Activated CD8-positive, alpha-beta memory T cell treated with anti-CD3 and anti-CD28 coated beads, Interleukin-2, amount 50 U/mL, for 4 hours (primary cell): ENCODE measurements at places on chromosomes 6 and 20.

GRCh38 chr6:169539176-169539897, 162.5 kb downstream of the WDR27 start:
- DNase-seq, result no peak

GRCh38 chr6:5121479-5121878, 36.3 kb downstream of the PPP1R3G start:
- DNase-seq, result no peak

DNA sequence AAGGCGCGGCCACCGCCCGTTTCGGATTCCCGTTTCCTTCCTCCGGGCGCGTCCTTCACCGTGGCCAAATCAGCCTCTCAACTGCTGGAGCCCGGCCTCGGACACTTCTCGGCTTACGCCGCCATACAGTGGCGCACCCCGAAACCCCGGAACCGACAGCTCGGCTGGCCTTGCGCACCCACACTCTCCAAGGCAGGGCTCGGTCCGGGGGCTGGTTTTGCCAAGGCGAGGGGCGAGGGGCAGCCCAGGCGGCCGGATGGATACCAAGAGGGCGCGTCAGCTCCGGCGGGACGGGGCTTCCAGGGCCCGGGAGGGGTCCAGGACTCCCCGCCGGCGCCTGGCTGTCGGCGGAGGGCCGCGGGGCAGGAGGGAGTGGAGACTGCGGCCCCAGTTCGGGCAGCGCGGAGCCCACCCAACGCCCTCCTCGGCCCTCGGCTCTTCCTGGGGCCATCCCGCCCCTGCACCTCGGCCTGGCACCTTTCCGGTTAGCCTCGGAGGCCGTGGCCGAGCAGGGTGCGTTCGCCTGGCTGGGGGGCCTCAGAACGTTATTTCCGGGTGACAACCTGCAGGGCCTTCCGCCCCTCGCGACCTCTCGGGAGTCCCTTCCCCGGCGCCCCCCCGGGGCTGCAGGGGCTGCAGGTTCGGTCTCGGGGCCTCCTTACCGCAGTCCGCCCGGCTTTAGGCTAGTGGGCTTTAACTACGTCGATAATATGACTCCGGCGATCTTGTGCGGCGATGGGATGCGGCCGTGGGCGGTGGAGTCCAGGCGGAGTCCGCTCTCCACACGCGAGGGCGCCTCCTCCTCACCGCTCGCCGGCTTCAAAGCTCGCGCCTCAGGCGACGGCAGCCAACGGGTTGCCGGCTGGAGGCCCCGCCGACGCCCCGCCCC, 697 bp upstream of the CEP43 start:
- DNase-seq, result peak; percentile 21

DNA sequence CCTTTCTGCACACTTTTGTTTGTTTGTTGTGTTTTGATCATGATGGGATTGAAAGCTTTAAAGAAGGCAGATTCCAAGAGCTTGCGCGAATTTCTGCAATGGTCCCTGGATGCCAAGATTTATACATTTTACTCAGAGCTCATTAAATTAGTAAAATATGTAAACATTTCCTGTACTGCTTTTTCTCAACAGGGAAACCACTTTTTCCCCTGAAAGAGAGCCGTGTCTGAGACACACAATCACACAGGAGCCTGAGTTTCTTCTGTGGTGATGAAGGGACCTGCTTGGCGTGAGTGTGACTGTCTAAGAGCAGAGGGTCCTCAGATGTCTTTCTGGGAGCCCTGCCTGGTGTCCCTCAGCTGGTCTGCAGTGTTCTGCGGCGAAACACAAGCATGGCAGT, 12.1 kb upstream of the TAGAP start:
- DNase-seq, result no peak

- no peak for DNase-seq
Measured at GRCh38 chr20:46276531-46276930, 31.8 kb downstream of the CDH22 start.

- no peak for DNase-seq
Measured at GRCh38 chr20:55947701-55948100, 57.6 kb downstream of the CBLN4 start.

DNA sequence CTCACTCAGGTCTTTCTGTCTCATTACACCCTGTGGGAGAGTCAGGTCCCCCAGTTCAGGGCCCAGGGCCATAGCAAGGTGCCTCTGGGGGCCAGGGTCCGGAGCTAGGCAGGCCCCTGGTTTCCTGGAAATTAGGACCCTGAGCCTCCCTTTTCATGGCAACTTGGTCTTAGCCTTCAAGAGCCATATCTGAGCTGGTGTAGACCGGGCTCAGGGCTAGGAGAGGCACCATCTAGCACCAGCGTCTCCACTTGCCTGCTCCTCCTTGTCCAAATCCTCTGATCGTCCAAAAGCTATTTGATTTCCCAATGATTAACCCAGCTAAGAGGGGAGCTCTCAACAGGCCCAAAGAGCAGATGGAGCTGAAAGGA, 5.6 kb downstream of the MDFI start:
- peak; percentile 1 for DNase-seq

GRCh38 chr6:21596949-21597682, 3.6 kb downstream of the SOX4 start:
- no peak for DNase-seq

DNA sequence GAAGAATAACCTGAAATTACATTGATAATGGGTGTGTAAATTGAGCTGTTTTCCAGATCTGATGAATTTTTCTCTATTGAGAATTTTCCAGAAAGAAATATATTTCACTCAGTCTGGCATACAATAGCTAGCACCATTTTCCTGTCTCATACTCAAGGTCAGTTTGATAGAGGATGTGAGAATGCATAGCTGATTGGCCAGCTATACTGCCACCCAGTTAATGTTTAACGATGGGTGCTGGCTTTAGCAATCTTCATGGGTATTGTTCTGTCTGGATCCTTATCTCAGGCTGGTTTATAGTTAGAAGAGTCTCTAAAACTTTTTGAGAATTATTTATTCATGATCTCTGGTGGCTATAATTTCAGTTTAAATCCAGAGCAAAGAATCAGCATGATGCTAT, 147.4 kb downstream of the HDGFL1 start:
- DNase-seq, result no peak

DNA sequence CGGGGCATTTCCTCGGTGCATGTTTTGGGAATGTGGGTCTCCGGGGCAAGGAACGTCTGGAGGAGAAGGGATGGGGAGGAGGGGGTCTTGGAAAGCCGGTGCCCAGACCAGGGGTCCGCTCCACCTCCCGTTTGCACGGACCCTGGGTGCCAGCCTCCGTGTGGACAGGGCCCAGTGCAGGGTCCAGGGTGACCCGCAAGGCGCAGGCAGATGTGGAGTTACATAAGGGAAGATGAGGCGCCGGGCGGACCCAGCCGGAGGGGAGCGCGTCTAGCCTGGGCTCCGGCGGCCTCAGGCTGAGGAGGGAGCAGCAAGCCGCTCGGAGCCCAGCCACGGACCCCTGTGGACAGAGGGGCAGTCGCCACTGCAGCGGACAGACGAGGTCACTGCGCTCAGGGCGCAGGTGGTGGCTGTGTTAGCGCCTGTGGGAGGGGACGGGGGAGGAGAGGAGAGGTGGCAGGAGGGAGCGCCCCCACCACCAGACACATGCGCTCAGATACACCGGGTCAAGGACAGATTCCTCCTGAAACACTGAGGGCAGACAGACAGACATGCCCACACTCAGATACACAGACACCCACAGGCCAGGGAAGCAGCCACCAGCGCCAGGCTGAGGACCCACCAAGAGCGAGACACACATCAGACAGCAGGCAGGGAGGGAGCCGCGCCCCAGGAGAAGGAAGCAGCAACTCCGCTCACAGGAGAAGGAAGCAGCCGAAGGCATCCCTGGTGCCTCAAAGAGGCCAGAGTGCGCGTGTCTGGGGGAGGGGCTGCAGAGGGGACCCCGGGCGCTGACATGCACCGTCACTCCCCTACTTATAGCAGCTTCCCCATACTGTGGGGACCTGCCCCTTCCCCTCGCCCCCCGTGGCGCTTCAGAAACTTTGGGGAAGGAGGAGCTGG, 839 bp upstream of the HRH3 start:
- DNase-seq, result no peak

- no peak for DNase-seq
Measured at GRCh38 chr6:17813542-17813941, 106.8 kb upstream of the NUP153 start.

DNA sequence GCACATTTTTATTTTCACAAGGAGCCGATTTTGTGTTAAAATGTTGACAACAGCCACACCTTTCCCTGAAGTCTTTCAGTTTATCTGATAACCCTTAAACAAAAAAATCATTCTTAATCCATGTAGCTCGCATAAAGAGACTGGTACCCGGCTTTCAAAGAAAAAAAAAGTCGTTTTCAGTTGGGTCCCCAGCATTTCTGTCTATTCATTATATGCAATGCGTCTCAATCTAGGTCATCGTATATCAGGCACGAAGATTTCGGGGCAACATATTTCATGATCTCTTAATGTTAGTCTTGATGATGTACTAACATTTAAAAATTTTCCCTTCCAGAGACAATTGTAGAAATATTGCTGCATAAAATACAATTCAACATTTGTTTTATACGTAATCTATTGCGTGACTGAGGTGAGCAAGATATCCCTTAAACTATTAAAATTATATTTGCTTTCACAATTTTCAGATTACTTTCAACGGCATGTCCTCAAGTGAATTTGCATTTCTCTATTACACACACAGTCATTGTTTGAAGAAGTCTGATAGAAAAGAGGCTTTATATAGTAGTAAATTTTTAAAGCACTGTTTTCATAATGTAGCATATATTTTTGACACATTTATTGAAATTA, 2.9 kb upstream of the TUBB2B start:
- DNase-seq, result no peak

GRCh38 chr20:24657196-24657595, 187.8 kb downstream of the SYNDIG1 start:
- DNase-seq, result no peak

DNA sequence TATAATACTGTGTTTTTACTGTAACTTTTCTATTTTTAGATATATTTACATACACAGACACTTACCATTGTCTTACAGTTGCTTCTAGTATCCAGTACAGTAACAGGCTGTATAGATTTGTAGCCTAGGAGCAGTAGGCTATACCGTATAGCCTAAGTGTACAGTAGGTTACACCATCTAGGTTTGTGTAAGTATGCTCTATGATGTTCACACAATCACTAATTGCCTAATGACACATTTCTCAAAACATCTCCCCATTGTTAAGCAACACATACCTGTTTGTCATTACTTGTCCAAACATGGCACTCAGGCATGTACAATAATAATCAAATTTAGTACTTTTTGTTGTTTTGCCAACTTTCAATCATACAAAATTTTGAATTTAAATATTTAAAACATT, 757.3 kb downstream of the DOK5 start:
- no peak for DNase-seq

DNA sequence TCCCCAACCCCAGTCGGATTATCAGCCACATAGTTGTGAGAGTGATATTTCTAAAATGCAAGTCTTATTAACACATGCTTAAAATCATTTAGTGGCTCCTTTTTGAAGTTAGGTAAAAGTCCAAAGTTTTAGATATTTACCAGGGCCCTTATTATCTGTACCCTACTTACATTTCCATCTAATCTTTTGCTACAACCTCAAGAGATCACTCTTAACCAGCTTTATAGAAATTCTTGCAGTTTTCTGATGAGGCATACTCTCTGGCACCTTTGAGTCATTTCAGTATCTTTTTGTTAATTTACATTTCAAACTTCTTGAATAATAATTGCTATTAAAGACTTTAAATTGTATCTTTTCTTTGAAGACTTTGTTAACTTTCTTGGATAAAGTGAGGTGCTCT, 453.3 kb downstream of the RFPL4B start:
- no peak for DNase-seq

GRCh38 chr6:22318404-22318803, 21.6 kb upstream of the PRL start:
- DNase-seq, result no peak

- no peak for DNase-seq
Measured at GRCh38 chr6:50925548-50925947, 106.9 kb downstream of the TFAP2B start.

DNA sequence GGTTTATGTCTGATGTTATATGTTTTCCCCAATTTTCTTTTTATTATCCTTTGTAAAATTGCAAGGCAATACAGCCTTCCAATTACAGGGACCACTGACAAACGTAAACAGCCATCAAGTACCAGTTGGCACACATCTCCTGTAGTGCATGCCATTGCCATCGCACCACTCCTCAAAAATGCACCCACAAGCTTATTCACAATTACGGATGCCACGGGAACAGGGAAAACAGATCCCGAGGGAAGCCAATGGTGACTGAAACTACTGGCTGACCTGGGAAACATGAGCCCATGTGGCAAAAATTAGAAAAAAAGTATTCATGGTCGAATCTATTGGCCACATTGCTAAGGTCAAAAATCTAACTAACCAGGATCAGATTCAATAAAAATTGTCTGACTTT, 395.2 kb downstream of the PAX1 start:
- no peak for DNase-seq

- DNase-seq, result no peak
Measured at GRCh38 chr6:21955053-21955595, 341.7 kb downstream of the PRL start.

DNA sequence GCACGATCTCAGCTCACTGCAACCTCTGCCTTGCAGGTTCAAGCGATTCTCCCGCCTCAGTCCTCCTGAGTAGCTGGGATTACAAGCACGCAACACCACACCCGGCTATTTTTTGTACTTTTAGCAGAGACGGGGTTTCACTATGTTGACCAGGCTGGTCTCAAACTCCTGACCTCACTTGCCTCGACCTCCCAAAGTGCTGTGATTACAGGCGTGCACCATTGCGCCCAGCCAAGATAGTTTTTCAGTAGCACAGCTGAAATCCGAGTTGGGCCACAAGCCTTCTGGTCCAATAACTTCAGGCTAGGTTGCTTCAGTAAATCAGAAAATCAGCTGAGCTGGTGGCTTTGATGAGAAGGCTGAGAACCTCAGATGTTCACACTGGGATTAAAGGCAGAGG, 65.7 kb downstream of the TRAM2 start:
- DNase-seq, result no peak

DNA sequence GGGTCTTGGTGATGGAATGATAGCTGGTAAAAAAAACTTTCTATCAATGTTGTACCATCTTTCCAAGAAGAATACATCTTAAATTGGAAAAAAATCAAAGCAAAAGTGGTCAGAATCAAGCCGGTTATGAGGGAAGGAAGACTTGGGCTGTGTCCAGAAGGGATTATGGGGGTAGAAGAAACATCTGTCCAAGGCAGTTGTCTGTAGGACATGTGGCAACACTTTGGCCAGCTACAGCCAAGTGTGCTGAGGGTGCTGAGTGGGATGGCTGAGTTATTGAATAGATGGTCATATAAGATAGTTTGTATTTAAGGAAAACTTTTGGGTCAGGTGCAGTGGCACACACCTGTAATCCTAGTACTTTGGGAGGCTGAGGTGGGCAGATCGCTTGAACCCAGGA, 38.4 kb downstream of the INSM1 start:
- no peak for DNase-seq

GRCh38 chr6:39287601-39288000, 26.6 kb downstream of the KCNK17 start:
- DNase-seq, result no peak
